Activated T-cell treated with anti-CD3 and anti-CD28 coated beads for 4 hours (primary cell): ENCODE measurements at places on chromosomes 5 and 9.

GRCh38 chr5:42597318-42597937, 159.2 kb upstream of the CCDC152 start:
- no peak for DNase-seq

DNA sequence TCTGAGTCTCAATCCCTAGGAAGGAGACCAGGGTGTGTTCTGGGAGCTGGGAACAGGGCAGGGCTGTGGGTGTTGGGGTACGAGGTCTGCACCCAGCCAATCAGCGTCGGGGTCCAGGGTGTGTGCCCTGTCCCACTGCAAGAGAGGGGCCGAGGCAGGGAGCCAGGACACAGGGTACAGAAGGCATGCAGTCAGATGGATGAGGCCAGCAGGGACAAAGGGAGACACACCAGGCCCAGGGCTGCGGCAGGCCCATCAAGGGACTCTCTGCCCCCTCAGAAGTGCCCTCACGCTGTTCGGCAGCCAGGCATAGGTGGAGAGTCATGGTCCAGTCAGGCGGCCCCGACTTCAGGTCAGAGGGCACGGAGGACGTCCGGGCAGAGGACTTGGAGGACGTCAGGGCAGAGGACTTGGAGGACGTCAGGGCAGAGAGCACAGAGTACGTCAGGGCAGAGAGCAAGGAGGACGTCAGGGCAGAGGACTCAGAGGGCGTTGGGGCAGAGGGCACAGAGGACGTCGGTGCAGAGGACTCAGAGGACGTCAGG, 28.8 kb upstream of the ADAMTS2 start:
- no peak for DNase-seq

GRCh38 chr9:129280623-129281271, 102.7 kb upstream of the IER5L start:
- DNase-seq, result no peak

DNA sequence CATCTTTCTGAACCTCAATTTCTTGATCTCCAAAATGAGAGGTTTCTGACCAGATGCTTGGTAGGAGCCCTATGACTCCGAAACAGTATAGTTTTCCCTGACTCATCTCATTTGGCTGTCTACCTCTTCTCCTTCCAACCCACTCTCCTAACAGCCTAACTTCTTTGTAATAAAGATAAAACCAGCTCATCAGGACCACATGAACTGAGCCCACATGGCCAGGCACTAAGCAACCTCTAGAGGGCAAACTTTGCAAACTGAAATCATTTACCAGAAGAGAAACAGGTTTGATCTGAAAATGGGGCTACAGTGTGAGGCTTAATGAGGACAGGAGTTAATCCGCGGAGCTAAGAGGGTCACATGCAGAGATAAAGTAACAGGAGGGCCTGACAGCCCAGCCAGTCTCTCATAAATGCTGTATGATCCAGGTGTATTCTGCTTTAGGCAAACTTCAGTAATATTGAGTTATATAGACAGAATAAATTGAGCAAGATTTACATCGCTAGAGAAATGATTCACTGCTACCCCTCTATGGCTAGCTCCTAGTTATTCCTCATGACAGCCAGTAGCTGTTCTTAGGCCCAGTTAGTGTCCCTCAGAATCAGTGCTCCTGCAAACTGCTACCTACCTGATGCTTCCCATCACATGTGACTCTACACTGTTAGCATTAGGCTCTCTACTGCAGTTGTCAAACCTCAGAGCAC, 64.6 kb downstream of the ABCA1 start:
- DNase-seq, result peak; percentile 16

DNA sequence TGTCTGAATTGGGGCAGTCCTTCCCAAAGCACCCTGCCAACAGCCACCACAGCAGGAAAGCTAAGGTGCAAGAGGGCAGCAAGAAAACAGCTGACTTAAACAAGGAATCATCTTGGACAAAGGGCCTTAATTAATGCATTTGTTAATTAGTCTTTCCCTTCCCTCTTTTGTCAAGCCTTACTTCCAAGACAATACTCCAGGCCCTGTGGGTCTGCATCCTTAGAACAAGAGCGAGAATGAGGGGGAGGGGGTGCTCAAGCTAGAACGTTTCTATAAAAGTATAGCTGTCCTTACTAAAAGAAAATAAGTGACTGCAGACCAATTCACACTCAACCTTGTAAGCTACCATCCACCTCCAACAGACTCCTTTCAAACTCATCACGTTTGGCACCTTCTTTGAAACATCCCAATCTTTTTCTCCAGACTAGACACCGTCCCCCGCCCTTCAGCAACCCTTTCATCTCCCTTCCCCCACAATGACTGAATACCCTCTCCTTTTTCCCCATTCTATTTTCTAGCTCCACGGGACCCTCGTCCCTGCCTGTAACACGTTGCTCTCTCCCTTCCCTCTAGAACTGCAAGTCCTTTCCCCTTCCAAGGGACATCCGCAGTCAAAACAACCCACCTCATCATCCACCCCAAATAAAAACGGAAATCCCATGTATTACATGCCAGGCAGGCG, 85.7 kb upstream of the RNF38 start:
- DNase-seq, result no peak

DNA sequence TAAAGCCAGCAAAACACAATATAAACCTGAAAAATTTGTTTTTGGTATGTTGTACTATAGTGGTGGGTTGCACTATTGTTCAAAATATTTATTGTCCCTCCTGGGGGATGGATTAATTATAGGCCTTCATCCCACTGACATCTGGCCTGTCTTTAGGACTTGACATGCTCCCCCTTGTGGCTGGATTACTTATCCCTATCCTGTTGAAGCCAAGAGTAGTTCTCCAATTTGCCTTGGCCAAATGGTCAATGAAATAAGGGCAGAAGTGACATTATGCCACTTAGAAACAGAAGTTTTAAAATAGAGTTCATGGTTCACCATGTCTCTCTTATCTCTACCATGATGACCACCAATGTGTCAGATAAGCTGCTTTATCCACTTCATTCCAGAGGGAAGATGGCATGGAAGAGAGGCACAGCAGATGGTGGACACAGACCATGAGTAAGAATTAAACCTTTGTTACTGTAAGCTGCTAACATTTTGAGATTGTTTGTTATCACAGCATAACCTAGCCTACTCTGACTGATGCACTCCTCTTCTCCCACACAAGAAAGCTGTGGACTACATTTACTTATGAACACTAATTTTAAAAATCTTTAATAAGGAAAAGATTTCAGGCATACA, 29.2 kb upstream of the ARHGEF28 start:
- DNase-seq, result no peak

- no peak for DNase-seq
Measured at GRCh38 chr5:51302343-51302742, 80.9 kb upstream of the ISL1 start.

DNA sequence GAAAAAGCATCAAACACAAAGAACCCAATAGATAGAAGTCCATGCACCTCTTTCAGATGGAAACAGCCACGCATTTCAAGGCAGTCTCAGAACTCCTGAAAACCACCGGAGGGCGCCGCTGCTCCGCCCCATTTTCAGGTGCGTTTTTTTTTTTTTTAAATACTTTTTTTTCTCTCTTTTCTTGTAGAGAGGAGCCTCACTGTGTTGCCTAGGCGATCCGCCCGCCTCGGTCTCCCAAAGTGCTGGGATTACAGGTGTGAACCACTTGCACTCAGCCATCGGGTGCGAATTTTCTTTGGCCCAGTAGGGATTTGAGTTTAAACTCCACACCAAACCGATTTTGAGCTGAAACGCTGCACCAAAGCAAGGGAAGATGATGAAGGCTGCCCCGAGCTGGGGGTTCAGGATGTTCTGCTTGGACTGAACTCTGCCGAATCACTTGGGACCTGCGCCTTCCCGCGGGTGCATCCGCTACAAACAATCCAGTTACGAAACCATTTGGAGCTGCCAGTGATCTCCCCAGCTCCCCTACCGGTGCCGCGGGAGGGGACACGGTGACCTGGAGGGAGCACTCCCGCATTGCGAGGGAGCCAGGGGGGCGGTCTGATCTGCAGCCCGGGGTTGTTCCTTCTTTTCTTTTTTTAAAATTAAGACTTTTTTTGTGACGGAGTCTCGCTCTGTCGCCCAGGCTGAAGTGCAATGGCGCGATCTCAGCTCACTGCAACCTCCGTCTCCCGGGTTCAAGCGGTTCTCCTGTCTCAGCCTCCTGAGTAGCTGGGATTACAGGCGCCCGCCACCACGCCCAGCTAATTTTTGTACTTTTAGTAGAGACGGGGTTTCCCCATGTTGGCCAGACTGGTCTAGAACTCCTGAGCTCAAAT, 1.4 kb downstream of the PTGR1 start:
- DNase-seq, result peak; percentile 30

GRCh38 chr9:92608909-92609445, 61.0 kb downstream of the IPPK start:
- DNase-seq, result no peak

DNA sequence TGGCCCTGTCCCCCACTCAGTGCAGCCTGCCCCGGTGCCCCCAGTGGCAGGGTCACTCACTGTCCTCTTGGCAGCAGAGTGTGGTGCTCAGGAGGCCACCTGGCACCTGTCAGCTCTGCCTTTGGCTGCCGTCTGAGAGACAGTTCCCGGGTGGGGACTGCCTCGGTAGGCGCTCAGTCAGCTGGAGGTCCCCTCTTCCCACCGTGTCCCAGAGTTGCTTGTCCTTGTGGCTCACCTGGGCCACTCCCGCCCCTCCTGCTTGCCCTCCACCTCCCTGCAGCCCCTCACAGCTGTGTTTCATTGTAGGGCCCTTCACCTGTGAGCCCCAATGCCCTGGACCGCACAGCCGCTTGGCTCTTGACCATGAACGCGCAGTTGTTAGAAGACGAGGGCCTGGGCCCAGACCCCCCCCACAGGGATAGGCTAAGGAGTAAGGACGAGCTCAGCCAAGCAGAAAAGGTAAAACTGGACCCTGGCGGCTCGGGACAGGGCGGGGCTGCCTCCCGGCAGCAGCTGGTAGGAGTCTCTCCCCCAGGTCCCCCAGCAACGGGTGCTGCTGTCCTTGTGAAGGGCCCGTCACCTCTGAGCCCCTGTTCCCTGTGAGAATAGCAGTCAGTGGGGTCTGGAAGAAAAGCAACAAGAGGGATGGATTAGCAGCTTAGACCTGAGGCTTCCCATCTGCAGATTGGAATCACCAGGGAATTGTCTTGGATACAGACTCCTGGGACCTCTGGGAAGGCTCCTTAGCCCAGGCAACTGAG, 122.7 kb downstream of the DAB2IP start:
- no peak for DNase-seq

DNA sequence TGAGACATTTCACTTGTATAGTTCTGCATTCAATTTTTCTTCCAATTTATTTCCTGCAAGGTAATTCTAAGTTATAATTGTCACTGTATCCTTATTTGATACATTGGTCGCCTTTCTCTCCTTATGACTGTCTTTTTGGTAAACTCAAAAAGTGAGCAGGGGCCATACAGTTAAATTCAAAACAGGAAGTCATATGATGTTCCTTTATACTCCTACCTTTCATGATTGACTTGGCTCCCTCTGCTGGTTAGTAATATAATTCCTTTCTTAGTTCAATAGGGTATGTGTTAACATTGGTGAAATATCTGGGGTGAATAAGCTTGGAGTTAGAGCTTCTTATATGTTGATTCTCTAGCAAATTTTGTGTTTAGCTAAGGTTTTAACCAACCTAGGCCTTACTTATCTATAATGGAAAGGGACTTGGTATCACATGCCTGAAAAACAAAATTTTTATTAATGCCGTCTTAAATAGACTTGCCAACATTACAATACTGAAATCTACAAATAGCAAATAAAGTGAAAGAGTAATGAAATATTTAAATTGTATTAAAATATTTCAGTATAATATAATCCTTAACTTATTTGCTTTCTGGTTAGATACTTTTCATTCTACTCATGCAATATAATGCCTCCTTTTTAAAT, 6.0 kb upstream of the NIPBL start:
- DNase-seq, result no peak

DNA sequence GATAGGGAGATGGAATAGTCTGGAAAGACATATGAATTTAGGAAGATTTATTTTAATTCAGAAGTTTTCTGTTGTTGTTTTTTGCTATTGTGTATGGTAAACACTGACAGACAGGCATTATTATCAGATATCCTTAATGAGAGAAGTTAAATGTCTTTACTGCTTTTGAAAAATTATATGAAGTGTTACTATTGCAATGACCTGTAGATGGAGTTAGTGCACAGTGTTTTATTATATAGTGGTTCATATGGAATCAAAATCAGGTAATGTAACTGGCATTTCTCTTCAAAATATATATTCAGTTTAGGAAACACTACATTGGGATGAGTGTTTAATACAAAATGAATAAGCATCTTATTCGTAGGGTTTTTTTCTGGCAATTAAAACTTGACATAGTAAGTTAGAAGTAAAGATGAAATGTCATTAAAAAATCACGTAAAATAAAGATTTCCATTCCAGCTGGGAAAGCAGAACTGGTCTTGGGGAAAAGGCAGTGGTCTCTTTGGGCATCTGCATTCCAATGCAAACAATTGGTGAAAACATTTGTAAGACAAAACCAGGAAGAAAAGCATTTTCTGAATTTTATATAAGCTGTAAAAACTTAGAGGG, 3.9 kb downstream of the GABRA1 start:
- DNase-seq, result no peak

DNA sequence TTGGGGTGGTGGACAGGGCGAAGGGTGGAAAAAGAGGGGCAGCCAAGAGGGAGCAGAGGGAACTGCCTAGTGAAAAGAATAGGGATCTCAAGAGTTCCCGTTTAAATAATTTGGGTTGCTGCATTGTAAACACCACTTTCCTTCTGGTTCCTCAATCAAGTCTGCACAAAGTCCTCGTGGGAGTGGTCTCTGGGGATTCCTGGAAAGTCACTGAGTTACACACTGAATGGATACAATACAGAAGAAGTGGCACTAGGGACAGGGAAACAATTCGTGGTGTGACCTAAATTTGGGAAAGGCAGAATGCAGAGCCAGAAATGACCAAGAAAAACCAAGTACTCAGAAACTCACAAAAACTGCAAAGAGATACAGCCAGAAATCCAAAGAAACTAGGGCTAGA, 161.7 kb downstream of the CDK5RAP2 start:
- DNase-seq, result no peak

DNA sequence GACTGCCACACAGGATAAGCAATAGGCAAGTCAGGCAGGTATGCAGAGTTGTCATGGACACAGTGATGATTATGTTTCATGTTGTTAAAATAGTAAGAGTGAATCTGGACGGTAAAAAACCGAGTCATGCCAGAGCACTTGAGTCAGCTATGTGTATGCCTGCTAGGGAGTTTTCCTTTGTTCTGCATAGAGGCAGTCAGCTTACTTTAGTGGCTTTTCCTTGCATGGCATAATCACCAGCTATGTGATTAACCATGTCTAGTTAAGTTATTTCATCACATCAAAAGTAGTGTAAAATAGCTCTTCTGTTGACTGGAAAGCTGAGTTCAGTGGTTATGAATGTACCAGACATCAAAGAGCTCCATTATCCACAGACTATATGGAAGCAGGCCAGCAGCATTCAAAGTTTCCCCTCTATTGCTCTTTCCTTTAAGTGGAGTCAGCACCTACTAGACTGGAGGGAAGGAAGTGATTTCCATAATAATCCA, 989.8 kb downstream of the TLE1 start:
- no peak for DNase-seq
